BJ (cell line): ENCODE measurements at places on chromosomes 7 and 10.

DNA sequence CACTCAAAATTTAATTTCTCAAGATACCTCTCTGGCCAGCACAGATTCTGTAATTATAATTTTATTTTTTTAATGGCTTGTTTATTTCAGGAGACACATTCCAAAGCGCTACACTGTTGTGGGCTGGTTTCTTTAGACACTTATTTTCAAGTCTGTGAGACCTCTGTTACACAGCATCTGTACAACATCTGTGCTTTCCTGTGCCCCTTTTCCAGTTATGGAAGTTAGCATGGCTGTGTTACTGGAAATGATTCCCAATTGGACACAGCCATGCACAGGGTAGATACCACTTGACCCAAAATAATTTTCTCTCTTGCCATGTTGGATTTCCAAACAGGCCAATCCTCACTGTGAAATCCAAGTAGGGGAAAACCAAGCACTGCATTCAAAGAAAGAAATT is 172.3 kb upstream of the ADCY1 start:
- no peak for DNase-seq

- no peak for DNase-seq
Observed at GRCh38 chr7:24573554-24574338, 494 bp downstream of the PALS2 start.

GRCh38 chr7:74514131-74514591 is 60.5 kb downstream of the GTF2IRD1 start:
- DNase-seq, result no peak

DNA sequence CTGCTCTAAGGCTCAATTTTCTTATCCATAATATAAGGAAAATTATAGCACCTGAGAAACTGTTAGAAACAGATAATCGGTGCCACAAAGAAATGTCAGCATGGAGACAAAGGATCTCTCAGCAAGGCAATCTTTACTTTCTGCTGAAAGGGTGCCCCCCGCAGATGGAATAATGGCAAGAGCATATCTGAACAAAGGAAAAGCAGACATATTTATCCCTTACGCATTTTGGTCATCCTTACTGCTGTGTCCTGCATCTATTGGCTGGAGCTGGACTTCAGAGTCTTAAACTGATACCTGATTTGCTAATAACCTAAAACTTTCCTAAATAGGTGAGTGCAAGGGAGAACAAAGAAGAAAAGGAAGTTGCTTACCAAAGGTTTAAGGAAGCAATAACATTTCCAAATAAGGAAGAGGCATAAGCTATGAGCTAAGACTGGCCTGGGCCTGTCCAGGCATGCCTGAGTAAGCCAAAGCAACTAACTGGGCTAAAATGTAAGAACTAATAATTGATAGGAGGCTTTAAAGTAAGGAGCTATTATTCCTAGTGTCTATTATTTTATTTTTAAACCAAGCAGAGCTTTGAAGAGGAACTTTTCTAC is 39.6 kb upstream of the ELMO1 start:
- no peak for DNase-seq

DNA sequence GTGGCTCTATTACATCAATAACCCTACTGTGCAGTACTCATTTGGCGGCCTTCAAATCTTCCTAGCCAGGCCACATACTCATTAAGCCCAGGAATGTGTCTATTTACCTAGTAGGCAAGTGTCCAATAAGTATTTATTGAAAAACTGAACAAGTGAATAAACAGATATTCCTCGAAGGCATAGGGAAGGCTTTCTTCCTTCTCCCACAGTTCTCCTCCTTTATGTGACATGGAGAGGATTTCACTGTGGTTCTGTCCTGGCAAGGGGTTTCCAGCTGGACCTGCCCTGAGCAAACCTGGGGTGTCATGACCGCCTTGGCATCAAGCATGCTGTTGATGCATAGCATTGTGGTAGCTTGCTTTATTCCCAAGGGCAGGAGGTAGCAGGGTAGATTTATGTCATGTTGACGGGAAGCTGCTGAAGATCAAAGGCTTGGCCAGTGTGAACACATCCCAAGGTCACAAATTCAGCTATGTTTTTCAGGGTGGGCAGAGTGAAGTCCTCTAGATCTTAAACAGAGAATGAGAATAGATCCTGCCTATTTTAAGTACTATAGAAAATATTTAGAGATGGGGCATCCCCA is 195.1 kb downstream of the INHBA start:
- no peak for DNase-seq
